ENCODE measurements at places on chromosomes 2 and 18. TPM values are rescaled to one million over a fixed set of nuclear protein-coding genes. Genes with fewer than 3 reads are reported as not detected.
A peak's percentile ranks its signal among the peaks of the same experiment; 100 is the strongest.

The HTR2B gene
- not detected for total RNA-seq

The WNT6 gene
- total RNA-seq = not detected

The HNMT gene
- not detected for total RNA-seq

The C2orf81 gene
- not detected for total RNA-seq

The CRYGC gene
- total RNA-seq = not detected

DNA sequence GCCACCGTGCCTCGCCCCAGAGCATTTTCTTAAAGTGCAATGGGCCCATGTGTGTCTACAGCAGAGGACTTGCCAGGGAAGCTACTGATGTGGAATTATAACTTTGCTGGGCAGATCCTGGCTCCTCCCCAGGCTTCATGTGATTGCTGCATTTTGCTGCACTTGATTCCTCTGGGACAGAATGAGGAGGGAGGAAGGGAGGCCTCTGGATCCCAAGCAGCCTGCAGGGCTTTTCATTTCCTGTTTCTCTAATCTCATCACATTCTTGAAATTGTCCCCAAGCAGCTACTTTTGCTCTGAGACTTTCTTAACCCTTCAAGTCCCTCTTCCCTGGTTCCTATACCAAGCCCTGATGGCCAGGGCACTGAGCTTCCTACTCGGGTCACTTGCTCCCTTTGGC, 134.4 kb upstream of the SEC11C start:
- no peak for DNase-seq

- DNase-seq = no peak
These were observed 15.2 kb downstream of the NPAS2 start for GRCh38 chr2:100835006-100835659.

DNA sequence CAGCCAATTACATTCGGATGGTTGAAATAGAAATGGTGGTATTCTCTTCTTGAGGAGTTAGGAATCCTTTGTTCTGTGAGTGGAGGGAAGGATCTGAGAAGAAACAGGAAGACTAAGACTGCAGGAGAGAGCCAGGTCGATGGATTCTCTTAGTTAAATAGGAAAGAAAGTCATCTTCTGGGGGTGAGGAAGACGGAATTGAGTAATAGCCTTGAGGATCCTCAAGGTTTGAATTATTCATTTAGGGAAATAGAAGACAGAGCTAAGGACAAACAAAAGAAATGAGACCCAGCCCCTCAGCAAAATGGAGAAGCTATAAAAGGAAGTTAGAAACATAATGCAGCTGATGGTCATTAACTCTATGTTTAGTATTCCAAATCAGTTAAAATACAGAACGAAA, 1.8 kb downstream of the LAPTM4A start:
- DNase-seq = no peak

DNA sequence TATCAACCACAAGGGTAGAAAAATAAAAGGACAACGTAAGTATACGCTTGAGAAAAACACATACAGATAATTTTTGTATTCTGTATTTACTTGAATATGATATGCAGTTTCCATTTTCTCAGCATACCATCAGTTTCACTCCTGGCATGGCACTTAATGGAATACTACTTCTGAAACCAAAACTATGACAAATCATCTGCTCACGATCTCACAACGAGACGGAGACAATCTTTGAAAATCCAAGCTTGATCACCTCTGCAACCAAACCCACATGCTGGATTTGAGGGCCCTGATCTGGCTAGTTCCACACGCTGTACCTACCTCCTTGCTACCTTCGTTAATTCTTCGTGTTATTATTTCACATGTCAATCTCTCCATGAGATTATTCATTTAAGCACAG, 387.6 kb downstream of the NBAS start:
- no peak for DNase-seq

- DNase-seq = no peak
These were observed 134.7 kb upstream of the DNAJC10 start for GRCh38 chr2:182581196-182581935.

GRCh38 chr2:8203364-8203763, 478.5 kb upstream of the ID2 start:
- DNase-seq = no peak

DNA sequence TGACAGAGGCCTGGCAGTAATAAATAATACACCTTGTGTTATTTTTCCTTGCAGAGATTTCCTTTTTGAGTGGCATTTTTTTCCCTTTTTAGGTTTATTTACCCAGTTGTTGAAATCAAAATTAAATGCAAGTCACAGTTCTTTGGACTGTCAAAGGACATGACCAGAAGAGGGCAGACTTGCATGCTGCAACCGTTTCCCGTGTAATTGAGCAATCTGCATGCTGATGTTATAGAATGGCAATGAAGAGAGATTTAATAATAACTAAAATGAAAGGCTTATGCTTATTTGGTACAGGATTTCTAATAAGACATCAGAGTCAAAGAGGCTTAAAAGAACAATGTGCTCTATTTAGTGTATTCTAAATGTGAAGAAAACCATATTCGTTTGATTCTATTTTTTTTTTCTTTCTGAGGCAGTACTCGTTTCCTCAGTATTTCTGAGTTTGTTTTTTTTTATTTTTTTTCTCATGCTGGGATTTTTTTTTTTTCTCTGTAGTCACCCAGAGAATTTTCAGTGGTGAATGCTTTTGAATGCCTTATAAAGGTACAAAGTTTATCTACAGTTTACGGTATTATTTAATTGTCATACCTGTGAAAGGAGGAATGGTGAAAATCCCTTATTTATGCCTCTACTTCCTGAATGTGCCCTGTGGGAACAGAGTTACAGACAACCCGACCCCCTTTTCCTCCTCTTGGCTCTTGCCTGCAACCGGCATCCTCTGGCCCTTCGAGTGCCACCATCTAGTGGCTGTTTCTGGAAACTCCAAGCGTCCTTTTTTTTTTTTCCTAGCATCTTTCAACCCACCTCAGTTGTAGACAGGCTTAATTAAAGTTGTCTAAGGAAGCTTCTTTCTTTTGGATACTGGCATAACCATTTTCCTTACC, 368.5 kb downstream of the LRRTM1 start:
- DNase-seq = peak; percentile 31

GRCh38 chr2:19868701-19869580, 32.8 kb downstream of the TTC32 start:
- no peak for DNase-seq

Measured in MG63 (cell line).